Right ventricle myocardium inferior (tissue), 1 donor: ENCODE measurements at places on chromosomes 2 and 18. TPM values are rescaled to one million over a fixed set of nuclear protein-coding genes. Genes with fewer than 3 reads are reported as not detected.

The B3GNT7 gene
- 9.1 TPM for total RNA-seq

GRCh38 chr2:13197248-13197647 lies 480.5 kb downstream of the TRIB2 start:
- no peak for DNase-seq

The ACTR3 gene
- 115 TPM for total RNA-seq

The POMC gene
- total RNA-seq, result 9.1 TPM

- peak; percentile 91 for DNase-seq
These were observed 4.4 kb downstream of the CCL20 start for GRCh38 chr2:227817850-227818674.

- no peak for DNase-seq
These were observed 15.3 kb upstream of the CIDEA start for GRCh38 chr18:12238826-12239225.

DNA sequence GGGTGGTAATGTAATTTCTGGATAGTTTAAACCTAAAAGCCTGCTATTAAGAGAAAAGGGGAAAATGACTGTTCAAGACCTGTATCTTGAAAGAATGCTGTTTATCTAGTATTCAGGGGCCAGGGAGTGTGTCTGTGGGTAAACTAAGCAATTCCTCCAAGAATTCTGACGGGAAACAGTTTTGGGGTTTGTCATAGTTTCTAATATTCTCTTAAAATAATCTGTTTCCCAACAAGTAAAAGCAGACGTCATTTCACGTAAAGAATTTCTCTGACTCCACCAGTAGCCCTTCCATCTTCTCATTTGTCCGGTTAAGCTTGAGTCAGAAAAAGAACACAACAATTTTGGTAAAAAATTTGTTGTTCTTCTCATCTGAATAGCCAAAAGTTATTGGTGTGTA lies 232.1 kb upstream of the EPAS1 start:
- DNase-seq, result no peak

GRCh38 chr2:5701266-5701665 lies 9.1 kb downstream of the SOX11 start:
- DNase-seq, result no peak

The GLB1L gene
- total RNA-seq, result 1.8 TPM

DNA sequence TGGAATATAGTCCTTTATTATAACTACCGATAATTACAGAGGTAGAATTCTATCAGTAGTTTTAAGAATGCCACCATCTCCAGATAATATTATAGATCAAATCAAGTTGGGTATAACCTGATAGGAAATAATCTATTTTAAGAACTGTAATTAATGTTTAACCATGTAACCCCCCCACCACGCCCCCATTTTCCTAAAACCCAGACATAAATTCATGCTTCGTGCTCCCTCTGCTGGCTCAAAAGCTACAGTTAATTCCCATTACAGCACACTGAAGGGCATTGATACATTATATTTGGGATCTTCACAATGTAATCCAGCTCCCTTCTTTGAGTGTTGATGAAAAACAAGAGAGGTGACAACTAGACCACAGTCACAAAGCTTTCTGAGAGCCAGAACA lies 228.0 kb upstream of the SMAD7 start:
- DNase-seq, result no peak

DNA sequence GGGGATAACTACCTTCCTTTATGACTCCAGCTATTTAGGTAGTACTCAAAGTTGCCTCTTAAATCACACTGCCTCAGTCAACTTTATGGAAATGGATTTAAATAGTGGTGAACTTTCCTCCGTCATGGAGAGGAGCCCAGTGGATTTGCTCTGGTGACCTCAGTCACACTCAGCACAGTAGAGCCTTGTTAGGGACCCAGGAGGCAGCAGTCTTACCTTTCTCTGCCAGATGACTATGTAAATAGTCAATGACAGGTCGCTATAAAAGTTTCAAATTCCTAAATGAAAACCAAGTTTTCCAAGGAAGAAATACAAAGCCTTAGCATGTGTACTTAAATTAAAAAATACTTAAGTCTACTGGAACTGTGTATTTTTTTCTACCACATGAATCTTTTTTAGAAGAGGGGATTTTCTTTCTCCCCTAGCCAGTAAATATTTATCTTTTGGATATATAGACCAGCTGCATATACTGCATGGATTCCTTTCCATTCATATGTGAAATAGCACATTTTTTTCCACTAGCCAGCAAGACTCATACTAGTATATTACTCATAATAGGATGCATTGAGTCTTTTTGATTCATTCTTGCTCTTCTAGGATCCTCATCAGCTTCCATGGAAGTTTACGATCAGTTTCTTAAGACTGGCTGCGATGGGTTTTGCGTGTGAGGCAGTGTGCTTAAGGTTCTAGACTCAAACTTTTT lies 147.1 kb downstream of the FMNL2 start:
- DNase-seq, result no peak

The MLPH gene
- 79.0 TPM for total RNA-seq

The ITGB6 gene
- 5.0 TPM for total RNA-seq
